Activated T-helper 17 cell treated with anti-CD3 and anti-CD28 coated beads, Interleukin-2, amount 50 U/mL, for 72 hours (primary cell): ENCODE measurements at places on chromosomes 7 and 10.

DNA sequence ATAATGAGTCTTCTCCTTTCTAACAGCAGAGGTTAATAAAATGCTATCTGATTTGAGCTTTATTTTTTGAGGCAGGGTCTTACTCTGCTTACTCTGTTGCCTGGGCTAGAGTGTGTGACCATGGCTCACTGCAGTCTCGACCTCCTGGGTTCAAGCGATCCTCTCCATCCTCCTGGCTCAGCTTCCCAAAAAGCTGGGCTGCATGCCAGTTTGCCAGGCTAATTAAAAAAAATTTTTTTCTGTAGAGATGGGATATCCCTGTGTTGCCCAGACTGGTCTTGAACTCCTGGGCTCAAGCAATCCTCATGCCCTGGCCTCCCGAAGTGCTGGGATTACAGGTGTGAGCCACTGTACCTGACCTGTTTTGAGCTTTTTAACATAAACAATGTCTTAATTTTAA is 56.7 kb downstream of the SCD start:
- ATAC-seq: no peak

- peak; percentile 38 for ATAC-seq
Measured at GRCh38 chr10:8424555-8425211, 370.2 kb downstream of the GATA3 start.

DNA sequence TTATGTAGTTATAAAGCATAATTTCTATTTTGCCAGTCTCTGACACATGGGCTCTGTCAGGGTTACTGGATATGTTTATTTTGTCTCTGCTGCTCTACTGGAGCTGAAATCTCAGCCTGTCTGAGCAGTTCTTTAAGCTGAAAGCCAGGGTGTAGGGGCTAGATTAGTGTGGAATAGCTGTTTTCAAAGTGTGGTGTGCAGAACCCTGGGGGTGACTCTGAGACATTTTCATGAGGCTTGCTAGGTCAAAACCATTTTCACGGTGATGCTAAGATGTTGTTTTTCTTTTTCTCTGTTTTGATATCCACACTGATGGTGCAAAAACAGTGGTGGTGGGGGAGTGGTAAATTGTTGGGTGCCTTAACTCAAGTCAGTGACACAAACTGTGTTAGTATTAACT is 45.5 kb downstream of the CREM start:
- no peak for ATAC-seq

- ATAC-seq: no peak
Measured at GRCh38 chr7:5470816-5471215, 47.2 kb upstream of the TNRC18 start.

GRCh38 chr10:49602380-49603023 is 7.6 kb upstream of the SLC18A3 start:
- ATAC-seq: no peak

- ATAC-seq: no peak
Measured at GRCh38 chr7:157916946-157917640, 580.3 kb downstream of the DNAJB6 start.

DNA sequence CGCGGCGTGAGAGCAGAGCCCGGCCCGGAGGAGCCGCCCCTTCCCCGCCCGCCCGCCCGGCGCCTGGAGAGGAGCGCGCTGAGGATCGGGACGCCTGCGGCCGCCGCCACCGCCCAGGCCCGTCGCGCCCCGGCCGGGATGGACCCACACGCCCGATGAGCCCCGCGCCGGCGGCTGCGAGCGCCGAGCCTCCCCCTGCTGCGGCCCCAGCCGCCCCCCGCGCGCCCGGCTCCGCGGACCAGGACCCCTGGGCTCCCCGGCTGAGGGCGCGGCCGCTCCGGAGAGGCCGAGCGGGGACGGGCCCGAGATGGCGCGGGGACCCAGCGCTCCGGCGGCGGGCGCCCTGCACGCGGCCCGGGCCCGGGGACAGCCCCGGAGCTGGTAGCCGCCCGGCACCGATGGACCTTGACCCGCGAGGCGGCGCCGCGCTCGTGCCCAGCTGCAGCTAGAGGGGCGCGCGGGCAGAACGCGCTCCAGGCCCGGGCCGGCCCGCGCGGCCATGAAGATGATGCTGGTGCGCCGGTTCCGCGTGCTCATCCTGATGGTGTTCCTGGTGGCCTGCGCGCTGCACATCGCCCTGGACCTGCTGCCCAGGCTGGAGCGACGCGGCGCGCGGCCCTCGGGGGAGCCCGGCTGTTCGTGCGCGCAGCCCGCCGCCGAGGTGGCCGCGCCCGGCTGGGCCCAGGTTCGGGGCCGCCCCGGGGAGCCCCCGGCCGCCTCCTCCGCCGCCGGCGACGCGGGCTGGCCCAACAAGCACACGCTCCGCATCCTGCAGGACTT is 520 bp downstream of the FAM20C start:
- no peak for ATAC-seq

GRCh38 chr7:156735851-156736250 is 95.3 kb downstream of the RNF32 start:
- ATAC-seq: no peak

GRCh38 chr7:124497176-124497575 is 268.4 kb downstream of the GPR37 start:
- no peak for ATAC-seq

GRCh38 chr7:140447841-140448240 is 31.5 kb downstream of the MKRN1 start:
- no peak for ATAC-seq

GRCh38 chr7:141641876-141642275 is 60.1 kb downstream of the DENND11 start:
- ATAC-seq: no peak

GRCh38 chr10:92327445-92328433 is 36.8 kb downstream of the MARCHF5 start:
- ATAC-seq: no peak

GRCh38 chr10:50044941-50045664 is 22.7 kb upstream of the WASHC2A start:
- no peak for ATAC-seq

- ATAC-seq: no peak
Measured at GRCh38 chr10:89022734-89023133, 32.1 kb downstream of the FAS start.

- ATAC-seq: no peak
Measured at GRCh38 chr7:19747740-19748339, 25.6 kb downstream of the TMEM196 start.

- peak; percentile 94 for ATAC-seq
Measured at GRCh38 chr10:43846187-43846680, 197.6 kb upstream of the ZNF32 start.

- ATAC-seq: no peak
Measured at GRCh38 chr10:71388583-71389310, 8.0 kb upstream of the CDH23 start.

DNA sequence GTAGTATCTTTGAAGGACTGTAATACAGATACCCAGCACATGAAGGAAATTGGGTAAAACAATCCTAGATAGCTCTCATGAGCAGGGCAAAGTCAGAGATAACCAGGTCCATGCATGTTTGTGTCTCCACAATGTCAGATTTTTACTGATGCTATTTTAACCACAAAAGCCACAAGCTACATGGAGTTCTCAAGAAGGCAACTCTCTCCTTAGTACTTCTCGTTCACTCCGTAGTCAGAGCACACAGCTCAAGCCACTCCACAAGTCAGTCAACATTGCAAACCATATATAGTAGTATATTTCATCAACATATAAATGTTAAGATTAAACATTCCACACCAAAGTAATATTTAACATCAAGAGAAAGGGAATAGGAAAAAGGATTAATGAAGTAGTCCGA is 98.0 kb upstream of the PIK3CG start:
- ATAC-seq: peak; percentile 67

DNA sequence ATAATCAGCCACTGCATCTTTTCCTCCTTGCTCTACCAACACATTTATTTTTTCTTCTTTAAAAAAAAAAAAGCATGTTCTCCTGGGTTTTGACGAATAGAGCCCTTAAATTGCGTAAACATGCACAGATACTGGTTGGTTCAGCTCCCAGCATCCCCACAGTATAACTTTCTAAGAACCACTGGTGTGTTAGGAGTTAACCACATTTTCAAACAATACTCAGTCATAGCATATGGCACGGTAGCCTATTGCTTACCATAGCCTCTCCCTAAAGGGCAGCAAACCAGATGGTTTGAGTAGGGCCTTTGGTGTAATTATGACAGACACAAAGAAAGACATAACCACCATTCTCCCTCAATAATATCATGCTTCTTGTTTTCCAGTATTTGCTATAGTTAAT is 145.0 kb downstream of the LRRC4 start:
- ATAC-seq: no peak

GRCh38 chr10:44944354-44944753 is 15.2 kb upstream of the RASSF4 start:
- no peak for ATAC-seq

DNA sequence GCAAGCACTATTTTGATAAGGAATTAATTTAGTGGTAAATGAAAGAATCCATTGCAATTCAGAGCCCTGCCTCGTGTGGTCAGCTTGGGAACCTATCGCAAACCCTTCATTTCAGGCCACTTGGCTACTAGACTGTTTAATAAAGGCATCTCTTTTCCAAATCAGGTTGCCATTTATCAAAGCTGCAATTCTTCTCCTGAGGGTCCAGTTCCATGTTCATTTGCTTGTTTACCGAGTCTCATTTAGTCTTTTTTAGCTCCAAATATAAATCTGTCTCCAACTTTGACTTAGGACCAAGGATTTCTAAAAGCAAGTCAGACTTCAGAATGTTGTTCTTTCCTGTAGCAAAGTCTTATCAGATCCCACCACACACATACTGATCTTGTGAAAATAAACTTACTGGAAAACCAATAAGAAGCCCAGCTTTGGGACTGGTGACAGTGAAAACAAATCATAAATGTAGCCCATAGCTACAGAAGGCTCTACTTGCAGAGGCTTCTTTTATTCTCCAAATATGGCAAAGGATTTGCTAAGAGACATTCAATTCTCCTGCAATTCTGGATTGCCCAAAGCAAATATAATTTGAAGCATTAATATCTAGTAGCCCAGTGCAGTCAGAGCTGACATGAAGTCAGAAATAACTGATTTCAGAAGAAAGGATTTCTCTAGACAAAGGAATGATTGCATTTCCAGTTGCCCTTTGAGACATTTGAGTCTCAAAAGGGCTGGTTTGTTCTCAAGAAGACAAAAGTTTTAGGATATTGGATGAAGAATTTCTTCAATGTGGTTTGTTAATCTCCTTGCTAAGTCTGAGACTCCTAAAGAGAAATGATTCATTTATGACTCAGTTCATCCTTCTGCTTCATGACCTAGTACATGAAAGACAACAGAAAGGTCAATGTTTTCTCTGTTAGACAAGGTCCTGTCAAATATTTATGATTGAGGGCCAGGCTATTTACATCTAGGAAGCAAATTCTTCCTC is 28.0 kb downstream of the PPP1R3C start:
- peak; percentile 87 for ATAC-seq

DNA sequence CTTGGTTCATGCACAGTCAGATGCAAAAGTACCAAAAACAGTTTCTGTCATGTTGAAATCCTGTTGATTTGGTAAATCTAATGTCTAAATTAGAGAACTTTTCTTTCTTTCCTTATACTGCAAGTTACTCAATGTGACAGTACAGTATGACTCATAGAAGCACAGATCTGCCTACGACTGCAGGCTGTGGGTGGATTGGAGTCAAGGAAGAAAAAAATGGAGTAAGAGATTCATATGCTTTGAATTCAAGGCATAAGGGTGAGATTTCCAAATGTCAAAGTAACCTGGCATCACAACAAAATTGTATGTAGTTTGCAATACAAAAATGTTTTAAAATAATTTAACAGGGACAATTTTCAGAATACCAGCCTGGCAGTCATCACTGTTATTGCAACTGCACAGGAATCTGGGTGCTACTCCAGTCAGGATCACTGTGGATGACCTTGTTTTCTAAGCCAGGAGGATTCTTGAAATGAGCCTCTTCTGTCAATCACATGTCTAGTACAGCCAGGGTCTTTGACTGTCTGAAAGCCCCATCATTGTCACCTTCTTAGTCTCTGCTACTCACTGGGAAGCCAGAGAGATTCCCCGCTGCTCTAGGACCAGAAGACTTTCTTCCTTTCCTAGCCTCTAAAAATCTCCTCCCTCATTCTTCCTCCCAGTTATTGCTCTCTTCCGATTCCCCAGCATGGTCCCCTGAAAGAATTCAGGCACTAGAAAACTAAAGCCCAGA is 83.6 kb downstream of the CD36 start:
- ATAC-seq: no peak

GRCh38 chr10:125756853-125757487 is 18.7 kb downstream of the MMP21 start:
- no peak for ATAC-seq

DNA sequence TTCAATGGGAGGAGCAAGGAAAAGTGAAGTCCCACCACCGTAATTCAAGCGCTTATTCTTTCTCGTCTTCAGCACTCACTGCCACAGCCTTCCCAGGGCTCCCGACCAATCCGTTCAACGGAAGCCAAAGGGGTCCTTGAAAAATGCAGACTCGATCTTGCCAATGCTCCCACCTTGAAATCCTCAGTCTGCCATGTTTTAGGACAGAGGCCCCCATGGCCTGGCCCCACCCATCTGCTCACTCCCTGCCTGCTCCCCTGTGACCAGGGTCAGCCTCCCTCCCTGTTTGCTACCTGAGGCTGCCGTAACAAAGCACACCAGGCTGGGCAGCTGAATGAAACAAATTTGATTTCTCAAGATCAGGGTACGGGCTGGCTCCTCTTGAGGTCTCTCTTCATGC is 3.0 kb upstream of the DNAAF5 start:
- ATAC-seq: no peak

- ATAC-seq: peak; percentile 15
Measured at GRCh38 chr7:36473454-36474282, 84.0 kb downstream of the ANLN start.

- no peak for ATAC-seq
Measured at GRCh38 chr7:20408467-20408826, 77.7 kb downstream of the ITGB8 start.

- no peak for ATAC-seq
Measured at GRCh38 chr7:144531181-144531580, 127.7 kb upstream of the NOBOX start.

DNA sequence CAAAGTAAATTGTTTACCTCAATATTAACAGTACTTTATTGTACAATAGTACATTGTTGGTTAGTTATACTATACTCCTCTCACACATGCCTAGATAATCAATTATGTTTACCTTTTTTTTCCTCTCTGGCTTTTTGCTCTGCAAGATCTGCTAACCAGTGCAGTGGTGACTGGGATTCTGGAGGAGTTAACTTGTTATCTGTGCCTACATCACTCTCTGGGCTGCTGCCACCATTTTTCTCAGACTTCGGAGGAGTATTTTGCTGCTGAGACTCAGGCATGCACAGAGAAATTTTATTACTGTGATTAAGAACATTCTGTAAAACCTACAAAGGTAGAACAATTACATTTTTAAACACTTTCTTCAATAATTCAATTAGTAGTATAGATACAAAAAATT is 59.7 kb downstream of the NRBF2 start:
- ATAC-seq: no peak

DNA sequence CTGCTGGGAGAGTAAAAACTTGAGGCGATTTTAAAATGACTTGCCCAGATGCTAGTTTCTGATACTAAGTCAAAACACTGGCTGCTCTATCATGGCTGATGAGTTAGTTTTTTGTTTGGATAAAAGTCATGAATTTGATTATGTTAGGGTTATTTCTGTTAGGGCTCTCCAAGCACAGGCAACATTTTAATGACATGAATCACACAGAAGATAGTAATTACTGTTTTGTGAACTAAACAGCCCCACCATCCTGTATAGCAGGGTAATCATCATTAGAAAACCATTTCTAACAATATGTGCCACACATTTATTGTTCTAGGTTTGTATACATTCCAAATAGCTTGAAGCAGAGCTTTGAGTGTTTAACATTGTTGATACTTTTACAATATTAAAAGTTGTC is 750.3 kb downstream of the ANKRD7 start:
- no peak for ATAC-seq
